ENCODE measurements at places on chromosomes 5 and 9.

DNA sequence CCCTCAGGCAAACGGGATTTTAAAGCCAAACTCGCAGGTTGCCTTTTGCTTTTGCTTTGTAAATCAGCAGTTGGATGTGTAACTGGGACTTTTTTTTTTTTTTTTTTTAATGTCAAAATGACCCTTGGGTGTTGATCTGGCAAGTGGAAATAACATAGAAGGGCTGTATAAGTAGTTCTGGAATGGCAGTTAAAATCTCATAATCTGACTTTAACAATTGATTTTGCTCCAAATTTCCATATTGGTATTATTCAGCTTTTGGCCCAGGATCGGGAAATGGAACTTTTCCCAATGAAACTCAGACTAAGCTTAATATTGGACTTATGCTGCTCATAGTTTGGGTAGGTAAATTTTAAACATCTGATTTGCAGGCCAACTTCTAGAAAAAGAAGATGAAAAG lies 346.8 kb upstream of the NUDT12 start:
- DNase-seq, result no peak

GRCh38 chr9:136513191-136513590 lies 30.4 kb upstream of the SEC16A start:
- DNase-seq, result no peak

- DNase-seq, result no peak
Observed at GRCh38 chr5:32909207-32909606, 198.1 kb downstream of the NPR3 start.

DNA sequence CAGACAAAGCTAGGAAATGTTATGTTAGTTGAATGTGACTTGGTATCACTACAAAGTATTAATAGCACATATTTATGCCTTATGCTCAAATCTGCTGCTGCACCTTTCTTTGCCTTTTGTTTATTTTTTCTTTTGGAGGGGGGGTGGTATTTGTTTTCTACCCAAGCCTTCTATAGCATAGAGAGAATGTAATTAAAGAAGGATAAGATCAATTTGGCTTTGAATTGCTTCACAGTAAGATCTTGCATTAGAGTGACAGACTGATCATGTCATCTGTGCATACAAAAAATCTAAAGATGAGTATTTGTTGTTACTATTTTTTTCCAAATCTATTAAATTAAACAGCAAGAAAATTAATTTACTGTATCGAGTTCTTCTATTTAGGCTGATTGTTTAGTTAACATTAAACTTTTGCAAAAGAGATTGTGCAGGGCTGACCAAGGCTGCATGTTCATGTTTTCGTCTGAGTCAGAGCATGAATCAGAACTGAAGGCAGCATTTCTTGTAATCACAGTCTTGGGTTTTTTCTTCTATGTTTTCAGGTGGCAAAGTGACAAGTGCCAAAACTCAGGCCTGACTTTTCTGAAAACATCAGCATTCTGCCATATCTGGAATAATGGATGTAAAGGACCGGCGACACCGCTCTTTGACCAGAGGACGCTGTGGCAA lies 1007.1 kb upstream of the WWC1 start:
- DNase-seq, result no peak

DNA sequence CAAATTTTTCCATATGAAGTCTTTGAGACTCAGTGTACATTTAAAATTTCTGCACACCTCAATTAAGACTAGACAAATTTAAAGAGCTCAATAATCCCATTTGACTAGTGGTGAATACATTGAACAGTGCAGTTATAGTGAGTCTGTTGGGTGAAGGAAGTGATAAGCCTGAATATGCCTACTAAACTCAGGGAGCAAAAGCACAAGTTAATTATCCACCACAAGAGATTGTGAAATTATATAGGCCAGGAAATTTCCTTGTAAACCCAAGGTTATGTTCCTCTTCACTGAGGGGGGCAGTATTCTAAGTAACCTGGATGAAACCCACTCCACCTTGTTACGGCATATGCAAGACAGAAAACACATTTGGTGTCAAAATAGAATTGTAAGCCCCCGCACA lies 612.9 kb upstream of the DAB2 start:
- no peak for DNase-seq

GRCh38 chr5:114184006-114184405 lies 177.9 kb upstream of the KCNN2 start:
- no peak for DNase-seq

DNA sequence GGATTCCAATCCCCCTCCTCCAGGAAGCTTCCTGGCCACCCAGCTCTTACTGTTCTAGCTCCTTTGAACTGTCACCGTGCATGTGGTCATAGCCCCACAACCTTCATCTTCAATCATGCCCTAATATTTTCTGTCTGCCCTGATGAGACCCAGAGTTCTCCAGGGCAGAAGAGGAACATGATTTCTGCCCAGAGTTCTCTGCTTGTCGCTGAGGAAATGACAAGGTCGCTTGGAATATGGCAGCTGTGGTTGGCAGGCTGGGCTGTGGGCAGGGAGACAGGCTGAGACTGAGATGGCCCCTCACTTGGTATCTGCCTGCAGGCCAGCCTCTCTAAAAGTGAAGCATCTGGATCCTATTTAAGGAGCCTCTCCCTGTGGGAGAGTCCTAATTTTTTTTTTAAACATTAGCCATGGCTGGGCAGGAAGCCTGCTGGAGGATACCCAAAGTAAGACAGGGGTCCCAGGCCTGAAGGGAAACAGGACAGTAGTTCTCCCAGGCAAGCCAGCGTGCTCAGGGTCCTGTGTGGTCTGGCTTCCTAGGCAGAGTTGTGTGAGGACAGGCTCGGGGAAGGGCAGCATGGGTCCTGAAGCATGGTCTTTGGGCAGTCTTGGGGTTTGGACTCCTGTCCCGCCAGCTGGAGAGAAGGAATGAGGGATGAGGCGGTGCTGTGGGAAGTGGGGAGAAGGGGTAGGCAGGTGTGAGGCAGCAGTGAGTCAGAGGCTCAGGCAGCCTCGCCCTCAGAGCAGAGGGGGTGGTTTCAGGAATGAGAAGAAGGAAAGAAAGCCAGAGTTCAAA lies 242.1 kb downstream of the FSTL4 start:
- DNase-seq, result no peak

DNA sequence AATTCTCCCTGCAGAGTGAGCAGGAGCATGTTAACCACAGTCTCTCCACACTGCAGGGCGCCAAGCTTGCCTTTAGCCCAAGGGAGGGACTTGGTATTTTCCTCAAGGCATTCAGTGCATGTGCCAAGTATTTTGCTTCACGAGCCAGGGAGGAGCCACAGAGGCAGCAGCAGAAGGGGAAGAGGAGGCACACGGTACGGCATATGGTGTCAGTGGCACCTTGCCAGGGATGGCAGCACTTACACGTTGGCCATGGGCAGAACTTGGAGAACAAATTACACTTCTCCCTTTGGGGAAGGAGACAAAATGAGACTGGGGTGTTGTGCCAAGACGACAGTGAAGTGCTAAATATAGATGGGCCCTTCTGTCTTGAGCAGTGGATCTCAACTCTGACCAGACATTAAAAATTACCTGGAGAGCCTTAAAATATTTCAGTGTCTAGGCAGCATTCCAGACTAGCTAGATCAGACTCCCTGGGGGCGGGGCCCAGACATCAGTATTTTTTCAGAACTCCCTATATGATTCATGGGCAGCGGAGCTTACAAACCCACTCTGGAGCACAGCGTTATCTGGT lies 155.8 kb downstream of the DRD1 start:
- no peak for DNase-seq

DNA sequence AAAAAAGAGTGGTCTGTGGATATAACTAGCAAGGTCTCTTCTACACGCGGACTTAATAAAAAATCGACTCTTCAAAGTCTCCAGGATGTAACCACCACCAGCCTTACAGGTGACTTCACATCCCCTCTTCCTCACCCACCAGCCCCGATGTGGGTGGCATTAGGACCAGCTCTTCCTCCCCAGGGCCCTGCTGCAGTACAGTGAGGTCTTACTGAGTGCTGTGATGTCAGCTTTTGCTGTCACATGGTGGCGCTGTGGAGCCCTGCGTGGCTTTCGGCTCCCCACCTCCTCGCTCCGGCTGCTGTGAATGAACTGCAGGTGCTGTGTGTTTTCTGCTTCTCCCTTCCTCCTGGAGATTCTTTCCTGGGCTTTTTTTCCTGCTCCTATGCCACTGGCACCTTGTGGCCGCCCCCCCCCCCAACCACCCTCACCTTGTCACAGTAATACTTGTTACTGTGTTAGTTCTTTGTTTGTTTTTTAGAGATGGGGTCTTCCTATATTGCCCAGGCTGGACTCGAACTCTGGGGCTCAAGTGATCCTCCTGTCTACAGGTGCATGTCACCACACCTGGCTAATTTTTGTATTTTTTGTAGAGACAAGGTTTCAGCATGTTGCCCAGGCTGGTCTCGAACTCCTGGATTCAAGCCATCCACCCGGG lies 15.8 kb upstream of the RAPGEF1 start:
- DNase-seq, result peak; percentile 82

- DNase-seq, result no peak
Observed at GRCh38 chr9:133050781-133051180, 11.0 kb upstream of the CEL start.

- DNase-seq, result no peak
Observed at GRCh38 chr5:149680810-149681221, 49.3 kb upstream of the PPARGC1B start.

All from NCI-H1092 (cell line).